ENCODE measurements at places on chromosomes 2 and 18.

DNA sequence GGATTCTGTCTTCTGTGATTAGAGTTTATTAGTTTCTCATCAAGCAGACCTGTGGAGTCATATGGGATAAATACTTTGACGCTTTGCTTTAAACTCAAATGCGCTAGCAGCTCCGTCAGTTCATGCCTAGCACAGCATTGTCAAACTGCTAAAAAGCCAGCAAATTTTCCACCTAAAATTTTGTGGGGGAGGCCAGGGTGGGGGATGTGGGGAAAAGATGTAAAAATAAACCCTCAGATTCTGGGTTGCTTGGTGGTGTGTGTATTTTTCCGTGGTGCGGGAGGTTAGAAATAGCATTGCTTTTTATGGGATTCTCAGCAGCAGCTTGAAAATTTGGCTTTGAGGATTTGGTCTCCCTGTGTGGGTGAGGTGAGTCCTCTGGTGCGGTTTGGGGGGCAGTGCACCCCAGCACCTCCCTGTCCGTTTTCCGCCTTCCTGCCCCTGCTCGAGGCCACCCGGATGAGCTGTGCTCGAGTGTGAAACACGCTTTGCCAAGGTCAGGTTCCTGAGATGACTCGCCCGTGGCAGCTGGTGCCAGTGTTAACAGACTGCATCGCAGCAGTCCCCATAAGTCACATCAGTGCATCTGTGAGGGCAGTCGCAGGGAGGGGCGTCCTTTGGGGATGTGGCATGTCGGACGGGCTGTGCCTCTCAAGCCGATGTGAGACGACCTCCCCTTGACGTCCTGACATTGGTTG is 65.9 kb downstream of the LDLRAD4 start:
- DNase-seq = peak; percentile 68

DNA sequence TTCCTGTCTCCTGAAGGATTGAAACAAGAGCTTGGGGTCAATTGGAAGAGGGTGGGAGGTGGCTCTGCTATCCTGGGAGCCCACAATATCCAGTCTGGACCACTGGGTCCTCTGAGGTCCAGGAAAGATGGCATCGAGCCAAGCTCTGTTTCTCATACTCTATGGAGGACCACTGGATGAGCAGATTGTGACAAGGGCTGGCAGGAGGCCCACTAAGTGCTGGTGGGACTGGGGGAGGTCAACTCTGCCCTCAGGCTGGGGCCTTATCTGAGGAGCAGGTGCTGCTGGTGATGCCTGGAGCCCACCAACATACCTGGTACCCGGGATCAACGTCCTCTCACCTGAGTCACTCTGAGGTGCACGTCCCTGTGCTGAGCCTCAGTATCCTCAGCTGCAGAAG is 142.4 kb downstream of the NDUFA10 start:
- no peak for DNase-seq

DNA sequence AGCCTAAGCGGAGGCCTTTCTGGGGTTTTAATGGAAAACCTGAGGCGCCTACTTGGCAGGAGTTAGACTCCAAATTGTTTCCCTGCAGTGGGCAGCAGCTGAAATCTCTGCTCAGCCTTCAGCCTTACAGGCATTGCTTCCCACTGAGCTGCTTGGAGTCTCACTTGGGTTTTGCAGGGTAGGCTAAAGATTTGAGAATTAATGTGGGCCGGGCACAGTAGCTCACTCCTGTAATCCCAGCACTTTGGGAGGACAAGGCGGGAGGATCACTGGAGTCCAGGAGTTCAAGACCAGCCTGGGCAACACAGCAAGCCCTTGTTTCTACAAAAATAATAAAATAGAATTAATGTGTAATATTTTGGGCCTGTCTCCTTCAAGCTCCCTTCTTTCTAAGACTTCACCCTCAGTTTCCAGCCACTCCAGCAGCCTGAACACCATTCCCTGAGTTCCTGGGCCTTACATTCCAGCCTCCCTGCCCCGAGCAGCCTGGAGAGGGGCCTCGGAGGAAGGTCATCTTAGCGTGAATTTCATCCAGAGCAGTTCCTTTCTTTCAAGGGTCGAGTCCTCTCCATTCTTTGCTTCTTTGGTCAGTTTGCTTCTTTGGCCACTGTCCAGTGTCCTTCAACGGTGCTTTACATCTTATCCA is 9.1 kb upstream of the RAB17 start:
- no peak for DNase-seq

DNA sequence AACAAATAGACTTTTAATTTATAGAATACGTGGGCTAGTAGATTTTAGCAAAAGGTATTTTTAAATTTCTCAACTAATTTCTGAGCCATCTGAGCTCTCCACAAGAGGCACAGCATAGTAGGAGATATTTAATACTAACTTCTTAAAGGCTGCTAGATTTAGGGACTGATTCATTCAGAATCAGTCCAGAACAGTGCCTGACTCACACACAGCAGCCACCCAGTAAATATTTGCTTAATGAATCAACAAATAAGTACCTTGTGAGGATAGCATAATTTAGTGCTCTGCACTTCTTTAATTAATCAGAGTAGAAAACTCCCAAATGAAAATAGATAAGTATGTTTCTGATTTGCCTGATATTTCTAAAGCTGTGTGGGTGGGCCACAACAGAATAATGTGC is 35.6 kb upstream of the SYT4 start:
- no peak for DNase-seq

- no peak for DNase-seq
Observed at GRCh38 chr2:55239656-55240222, 7.3 kb downstream of the RPS27A start.

GRCh38 chr2:231050018-231050901 is 6.4 kb upstream of the PSMD1 start:
- no peak for DNase-seq

- no peak for DNase-seq
Observed at GRCh38 chr18:492451-492850, 8.1 kb downstream of the COLEC12 start.

DNA sequence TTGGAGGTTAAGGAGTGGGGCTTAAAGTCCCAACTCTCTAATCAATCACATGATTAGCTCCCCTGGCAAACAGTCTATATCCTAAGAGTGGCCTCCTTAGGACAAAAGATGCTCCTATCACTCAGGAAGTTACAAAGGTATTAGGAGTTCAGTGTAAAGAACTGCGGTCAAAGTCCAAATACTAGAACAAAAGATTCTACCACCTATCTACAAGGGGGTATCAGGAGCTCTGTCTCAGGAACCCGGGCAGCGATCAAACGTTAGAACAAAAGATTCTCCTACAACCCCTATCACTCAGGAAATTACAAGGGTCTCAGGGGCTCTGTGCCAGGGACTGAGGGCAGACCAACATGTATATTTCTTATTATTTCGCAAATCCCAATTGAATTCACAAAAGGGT is 58.0 kb downstream of the DTNB start:
- no peak for DNase-seq

DNA sequence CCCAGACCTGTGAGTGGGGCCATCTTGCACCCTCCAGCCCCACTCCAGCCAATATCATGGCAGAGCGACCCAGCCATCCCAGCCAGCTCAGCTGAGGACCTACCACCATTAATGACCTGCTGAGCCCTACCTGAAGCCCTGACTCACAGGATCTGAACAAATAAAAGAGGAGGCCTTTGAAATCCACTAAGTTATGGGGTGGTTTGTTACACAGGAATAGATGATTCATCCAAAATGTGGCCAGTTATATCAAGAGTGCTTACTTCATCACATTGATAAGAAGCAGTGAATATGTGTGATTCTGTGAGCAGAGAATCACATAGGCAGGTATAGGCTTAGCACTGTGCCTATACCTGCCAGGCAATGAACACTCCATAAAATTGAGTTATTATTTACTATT is 34.7 kb upstream of the FAM124B start:
- no peak for DNase-seq

DNA sequence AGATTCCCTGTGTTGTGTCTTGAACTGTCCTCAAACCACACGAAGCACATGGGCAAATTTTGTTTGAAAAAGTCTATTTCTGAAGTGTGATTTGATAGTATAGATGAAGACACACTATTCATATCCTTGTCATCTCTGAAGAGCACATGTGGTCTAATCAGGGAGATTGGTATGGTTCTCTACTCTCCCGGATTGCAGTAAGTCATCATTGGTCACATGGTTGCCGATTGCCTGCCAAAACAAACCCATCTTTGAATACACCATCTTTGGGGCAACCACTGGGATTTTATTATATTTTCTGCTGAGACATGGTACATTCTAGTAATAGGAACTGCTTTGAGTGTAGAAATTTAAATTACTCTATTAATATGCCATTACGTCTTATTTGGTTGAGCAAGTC is 186.9 kb downstream of the MYO1B start:
- no peak for DNase-seq

DNA sequence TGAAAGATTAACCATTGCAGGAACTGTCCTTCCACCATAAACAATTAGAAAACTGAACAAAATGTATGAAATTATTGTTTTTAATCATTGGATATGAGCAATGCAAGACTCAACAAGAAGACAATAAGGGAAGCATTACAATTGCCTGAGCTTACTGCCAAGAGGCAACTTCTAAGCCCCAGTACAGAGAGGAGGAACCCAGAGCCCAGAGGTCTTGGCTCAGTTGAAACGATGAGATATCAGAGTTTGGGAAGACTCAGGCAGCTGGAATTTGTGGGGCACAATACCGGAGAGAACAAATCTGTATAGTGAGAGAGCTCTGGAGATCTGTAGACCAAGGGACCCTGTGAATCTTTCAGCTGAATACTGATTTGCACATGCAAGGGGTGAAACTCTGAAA is 80.6 kb upstream of the ZFP36L2 start:
- DNase-seq = no peak

- no peak for DNase-seq
Observed at GRCh38 chr2:222333397-222333796, 34.6 kb upstream of the PAX3 start.

- DNase-seq = no peak
Observed at GRCh38 chr2:206217743-206218142, 56.7 kb upstream of the ZDBF2 start.

DNA sequence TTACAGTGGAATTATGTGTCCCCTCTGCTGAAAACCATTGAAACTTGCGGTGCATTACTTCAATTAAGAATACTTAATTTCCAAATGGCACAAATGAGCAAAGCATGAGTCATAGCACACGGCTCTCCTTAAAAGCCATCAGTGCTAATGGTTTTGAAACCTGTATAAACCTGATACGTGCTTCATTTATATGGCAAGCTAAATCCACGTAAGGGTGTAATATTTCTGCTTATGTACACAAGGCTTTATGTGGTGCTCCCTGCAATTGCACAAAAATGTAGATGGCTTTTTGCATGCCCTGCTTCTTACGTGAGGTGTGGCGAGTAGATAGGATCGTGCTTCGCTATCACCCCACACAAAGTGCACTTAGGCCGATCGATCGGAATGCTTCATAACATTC is 840.9 kb downstream of the GALR1 start:
- no peak for DNase-seq

GRCh38 chr2:189379731-189380261 is 61.5 kb upstream of the WDR75 start:
- no peak for DNase-seq

GRCh38 chr2:54528311-54528955 is 72.3 kb downstream of the SPTBN1 start:
- no peak for DNase-seq

DNA sequence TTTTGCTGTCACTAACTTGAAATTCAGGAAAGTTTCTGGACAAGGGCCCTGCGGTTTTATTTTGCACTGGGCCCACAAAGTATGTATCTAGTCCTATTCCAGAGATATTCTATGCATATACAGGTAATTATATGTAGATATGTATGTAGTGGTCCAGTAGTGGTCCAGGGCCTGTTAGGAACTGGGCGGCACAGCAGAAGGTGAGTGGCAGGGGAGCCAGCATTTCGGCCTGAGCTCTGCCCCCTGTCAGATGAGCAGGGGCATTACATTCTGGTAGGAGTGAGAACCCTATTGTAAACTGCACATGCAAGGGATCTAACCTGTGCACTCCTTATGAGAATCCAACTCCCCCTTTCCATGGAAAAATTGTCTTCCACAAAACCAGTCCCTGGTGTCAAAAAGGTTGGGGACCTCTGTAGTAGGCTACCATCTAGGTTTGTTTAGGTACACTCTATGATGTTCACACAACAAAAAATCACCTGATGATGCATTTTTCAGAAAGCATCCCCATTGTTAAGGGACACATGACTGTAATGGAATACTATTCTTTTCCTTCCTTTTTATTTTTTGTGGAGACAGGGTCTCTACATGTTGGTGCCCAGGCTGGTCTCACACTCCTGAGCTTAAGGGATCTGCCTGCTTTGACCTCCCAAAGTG is 2.8 kb upstream of the PPP4R3B start:
- peak; percentile 42 for DNase-seq

DNA sequence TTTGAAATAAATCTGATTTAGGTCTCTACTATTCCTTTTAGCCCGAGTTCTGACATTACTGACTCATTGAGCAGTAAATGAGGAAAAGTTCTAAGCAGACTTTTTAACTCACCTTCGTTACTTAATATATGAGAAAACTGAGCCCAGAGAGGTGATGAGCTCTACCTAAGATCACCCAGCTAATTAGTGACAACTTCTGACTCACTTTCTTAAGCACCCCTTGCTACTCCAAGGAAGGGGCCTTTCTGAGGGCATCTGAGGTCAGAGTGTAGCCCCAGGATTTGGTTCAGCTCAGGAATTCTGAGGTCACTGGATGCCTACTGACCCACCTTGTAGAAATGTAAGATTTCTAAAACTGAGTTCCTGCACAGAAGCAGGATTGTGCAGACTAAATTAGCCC is 102.2 kb upstream of the FZD5 start:
- DNase-seq = no peak

GRCh38 chr2:168952424-168952823 is 51.3 kb downstream of the G6PC2 start:
- DNase-seq = no peak

GRCh38 chr2:44283116-44283666 is 7.9 kb downstream of the SLC3A1 start:
- no peak for DNase-seq

- DNase-seq = no peak
Observed at GRCh38 chr2:139403948-139404347, 623.8 kb upstream of the NXPH2 start.

DNA sequence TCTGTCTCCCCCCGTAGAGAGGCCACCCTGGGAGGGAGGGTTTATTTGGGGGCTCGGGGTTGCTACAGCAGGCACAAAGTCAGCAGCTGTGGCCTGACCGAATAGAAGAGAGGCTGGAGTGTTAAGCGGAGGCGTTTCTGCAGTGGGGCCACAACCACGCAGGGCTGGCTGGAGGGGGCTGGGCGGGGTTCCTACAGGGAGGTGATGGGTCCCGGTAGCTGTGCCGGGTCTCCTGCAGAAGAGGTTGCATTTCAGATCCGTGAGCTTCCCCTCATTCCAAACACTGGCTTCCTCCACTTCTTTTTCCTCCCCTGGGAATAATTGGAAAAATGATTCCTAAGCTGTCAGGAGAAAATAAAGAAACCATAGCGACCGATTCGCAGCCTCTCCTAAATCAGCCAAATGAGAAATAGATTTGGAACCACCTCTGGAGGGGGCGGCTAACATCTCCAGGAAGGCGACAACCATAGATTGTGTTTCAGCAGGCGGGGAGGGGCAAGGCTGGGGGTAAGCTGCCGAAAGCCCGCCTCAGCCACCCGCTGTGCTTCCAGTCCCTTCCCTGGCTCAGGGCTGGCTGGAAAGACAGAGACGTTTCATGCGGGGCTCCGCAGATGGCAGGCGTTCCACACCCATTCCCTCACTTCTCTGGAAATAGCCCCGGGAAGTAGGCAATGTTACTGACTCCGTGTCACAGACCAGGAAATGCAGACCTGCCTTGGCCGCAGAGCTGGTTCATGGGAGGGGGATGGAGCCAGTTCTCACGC is 85.6 kb upstream of the TAF1B start:
- no peak for DNase-seq
